ENCODE measurements at places on chromosomes 11 and 22.
A peak's percentile ranks its signal among the peaks of the same experiment; 100 is the strongest.

- DNase-seq, result peak; percentile 96
These were observed 26.3 kb upstream of the GNB1L start for GRCh38 chr22:19880786-19881569.

DNA sequence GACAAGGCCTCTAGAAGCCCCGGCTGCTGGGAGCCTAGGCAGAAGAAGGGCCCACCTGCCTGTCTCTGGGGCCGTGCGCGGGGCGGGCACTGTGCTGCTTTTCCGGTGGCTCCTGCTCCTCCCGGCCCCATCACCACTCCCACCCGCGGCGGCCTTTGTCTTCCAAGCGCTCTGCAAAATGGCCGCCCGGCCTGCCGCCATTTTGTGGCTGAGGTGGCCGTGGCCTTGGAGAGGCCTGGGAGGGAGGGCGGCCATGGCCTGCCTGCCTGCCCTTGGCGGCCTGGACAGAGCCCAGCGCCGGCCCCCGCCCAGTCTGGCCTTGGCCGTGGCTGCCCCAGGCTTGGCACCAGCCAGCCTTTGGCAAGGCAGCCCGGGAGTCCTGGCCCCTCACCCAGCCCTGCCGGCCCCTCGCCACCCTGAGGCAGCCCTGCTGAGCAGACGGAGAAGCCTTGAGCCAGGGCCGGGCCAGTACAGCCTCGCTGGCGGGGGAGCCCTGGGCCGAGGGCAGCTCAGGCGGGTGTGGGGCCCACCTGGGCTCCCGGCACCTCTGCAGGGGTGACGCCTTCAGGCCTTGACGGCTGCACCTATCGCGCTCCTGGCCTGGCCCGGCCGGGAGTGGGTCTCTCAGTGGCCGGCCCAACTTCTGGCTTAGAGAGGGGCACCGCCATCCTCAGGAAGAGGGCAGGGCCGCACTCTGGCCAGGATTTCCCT is 46.0 kb upstream of the PPARA start:
- DNase-seq, result no peak

GRCh38 chr11:13222285-13222684 is 55.3 kb upstream of the BMAL1 start:
- no peak for DNase-seq

GRCh38 chr22:20648306-20648903 is 125.5 kb upstream of the SERPIND1 start:
- DNase-seq, result no peak

DNA sequence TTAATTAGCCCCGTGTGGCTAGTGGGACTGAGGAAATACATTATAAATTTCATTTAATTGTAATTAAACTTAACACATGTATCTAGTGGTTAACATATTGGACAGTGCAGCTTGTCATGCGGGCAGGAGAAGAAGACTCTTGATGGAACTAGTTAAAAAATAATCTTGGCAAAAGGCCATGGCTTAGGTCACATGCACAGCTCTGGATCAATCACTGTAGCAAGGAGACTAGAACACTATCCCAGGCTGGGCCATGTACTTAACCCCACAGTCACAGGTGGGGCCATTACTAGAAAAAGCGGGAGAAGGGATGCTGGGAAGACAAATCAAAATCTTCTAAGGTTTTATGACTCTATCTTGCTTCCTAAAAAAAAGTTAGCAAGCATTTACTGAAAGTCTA is 8.7 kb upstream of the HEPACAM start:
- no peak for DNase-seq

- no peak for DNase-seq
These were observed 20.0 kb upstream of the ADA2 start for GRCh38 chr22:17239156-17239701.

DNA sequence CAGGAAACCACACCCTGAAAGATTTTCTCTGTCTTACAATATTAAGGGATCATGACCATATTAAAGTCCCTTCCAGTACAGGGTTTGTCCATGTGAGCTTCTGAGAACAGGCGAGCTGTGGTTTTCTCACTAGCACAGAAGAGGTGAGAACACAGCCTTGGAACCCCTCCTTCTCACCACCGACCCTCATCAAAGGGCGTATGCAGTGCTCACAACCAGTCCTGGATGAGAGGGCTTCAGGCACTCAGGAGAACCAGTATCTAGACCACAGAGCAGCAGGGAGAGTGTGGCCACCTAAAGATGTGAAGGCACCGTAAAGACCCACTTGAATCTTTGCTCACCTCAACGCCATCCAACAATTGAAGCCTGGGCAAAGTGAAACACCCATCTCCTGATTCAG is 397.0 kb downstream of the ETS1 start:
- no peak for DNase-seq

DNA sequence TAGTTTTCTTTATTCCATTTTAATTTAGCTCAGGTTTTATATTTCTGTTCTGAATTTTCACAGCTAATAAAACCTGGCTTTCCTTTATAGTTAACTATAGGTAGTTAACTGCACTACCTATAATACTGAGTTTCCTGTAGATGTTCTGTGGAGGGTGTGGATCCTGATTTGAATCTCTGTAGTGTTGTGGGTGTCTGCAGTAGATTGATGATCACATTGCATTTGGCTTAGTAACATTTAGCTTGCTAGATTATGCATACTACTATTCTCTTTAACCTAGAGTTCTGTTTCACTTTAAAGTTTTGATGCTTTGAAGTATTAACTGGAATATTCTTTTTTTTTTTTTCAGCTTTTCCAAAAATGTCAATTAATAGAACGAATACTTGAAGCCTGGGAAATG is 110.1 kb downstream of the PPP6R3 start:
- DNase-seq, result no peak

DNA sequence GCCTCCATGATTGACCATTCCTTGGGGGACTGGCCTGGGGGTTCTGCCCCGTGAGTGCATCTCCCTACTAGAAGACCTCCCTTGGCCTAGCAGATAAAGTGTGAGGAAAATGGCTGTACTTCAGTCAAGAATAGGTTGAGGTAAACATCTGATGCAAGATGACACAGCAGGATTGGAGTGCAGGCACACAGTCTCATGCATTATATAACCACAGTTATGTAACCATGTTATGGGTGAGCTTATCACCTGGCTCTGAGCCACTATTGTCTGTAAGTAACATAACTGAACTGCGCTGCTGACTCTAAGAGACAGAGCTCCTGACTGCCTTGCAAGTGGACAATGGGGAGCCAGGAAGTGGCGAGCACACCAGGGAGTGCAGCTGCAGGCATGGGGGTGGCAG is 378.7 kb upstream of the ANO5 start:
- no peak for DNase-seq

DNA sequence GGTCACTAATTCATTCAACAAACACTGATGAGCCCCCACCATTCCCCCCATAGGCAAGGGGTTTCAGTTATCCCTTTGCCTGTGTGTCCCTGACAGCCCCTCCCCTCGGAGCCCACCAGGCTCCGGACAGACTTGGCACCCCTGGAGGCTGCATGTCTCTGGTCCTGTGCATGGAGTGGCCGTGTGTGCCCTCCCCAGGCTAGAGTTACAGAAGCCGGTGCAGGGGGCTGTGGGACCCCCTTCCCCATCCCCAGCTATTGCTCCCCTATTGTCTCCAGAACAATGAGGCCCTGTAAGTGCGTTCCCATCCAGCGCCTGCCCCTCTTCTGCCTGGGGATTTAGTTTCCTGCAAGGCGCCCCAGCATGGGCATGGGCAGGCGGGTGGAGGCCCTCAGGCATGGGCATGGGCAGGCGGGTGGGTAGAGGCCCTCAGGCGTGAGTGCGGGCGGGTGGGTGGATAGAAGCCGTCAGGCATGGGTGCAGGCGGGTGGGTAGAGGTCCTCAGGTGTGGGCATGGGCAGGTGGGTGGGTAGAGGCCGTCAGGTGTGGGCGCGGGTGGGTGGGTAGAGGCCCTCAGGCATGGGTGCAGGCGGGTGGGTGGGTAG is 1.5 kb downstream of the MUC2 start:
- DNase-seq, result no peak

GRCh38 chr11:117807482-117808327 is 10.7 kb upstream of the DSCAML1 start:
- DNase-seq, result no peak

- DNase-seq, result no peak
These were observed 129.2 kb downstream of the CTTN start for GRCh38 chr11:70527429-70528045.

GRCh38 chr11:112522536-112522935 is 261.9 kb upstream of the PLET1 start:
- DNase-seq, result no peak

DNA sequence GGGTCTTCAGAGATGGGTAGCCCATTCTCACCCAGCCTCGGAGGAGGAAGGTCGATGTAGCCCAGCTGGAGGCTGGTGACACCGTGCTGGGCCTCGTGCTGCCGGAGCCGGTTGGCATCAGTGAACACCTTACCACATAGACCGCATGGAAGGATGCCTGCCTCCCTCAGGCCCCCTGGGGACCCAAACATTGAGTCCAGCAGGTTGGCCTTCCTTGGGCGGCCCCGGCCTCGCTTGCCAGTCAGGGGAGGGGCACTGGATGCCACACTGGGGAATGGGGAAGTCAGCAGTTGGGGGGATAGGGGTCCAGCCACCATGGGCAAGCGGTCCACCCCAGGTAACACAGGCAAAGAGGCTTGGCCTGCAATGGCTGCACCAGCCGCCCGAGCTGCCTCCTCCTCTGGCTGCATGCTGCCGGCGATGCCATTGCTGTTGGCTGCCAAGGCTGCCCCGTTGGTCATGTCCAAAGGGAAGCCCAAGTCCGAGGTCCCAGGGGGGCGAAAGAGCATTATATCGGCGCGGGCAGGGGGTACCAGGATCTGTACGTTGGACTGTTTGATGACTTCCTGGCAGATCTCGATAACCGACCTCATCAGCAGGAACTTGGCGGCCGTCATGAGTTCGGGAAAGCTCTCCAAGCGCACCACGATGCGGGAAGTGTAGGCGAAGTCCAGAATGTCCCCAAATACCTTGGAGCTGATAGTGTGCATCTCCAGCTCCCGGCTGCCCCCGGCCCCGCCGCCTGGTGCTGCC is 1.4 kb downstream of the PATZ1 start:
- no peak for DNase-seq

- DNase-seq, result no peak
These were observed 34.2 kb downstream of the TBC1D22A start for GRCh38 chr22:46796566-46797195.

- no peak for DNase-seq
These were observed 16.5 kb upstream of the RHOD start for GRCh38 chr11:67040147-67040546.

DNA sequence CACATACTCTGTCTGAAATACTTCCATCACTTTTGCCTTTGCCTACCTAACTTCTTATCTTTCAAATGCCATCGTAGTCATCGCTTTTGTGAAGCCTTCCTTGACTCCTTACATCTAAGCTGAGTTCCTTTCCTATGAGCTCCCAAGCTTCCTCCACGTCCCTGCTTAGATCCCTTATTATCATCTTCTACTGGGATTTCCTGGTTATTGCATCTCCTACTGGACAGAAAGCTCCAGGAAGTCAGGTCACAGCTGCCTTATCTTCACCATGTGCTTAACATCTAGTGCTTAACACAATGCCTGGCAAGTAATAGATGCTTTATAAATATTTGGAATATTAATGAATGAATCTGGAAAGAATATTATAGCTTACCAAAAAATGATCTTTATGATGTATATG is 5.9 kb downstream of the YPEL4 start:
- no peak for DNase-seq

Data from GM04503 (cell line).